Hepatocyte (in vitro differentiated cells): ENCODE measurements at places on chromosomes 11 and 22. TPM values are rescaled to one million over a fixed set of nuclear protein-coding genes. Genes with fewer than 3 reads are reported as not detected.

- H3K4me3 ChIP-seq: no peak overlapping the region
- no peak for DNase-seq
- H3K27ac ChIP-seq: no peak overlapping the region
- no peaks in the 10 kb centered on the region for H3K27me3 ChIP-seq
- H3K4me1 ChIP-seq: no peaks in the 10 kb centered on the region
- no peaks in the 10 kb centered on the region for H3K36me3 ChIP-seq
Observed at GRCh38 chr11:8567602-8568198, 26.3 kb downstream of the STK33 start.

The PIWIL4 gene
- polyA plus RNA-seq: 2.0 and 2.1 TPM in 2 replicates

- no peak for DNase-seq
- H3K36me3 ChIP-seq: no peaks in the 10 kb centered on the region
- no peaks in the 10 kb centered on the region for H3K27me3 ChIP-seq
- no peak overlapping the region for H3K27ac ChIP-seq
Observed at GRCh38 chr11:61460474-61460881, 30.6 kb downstream of the SDHAF2 start.

DNA sequence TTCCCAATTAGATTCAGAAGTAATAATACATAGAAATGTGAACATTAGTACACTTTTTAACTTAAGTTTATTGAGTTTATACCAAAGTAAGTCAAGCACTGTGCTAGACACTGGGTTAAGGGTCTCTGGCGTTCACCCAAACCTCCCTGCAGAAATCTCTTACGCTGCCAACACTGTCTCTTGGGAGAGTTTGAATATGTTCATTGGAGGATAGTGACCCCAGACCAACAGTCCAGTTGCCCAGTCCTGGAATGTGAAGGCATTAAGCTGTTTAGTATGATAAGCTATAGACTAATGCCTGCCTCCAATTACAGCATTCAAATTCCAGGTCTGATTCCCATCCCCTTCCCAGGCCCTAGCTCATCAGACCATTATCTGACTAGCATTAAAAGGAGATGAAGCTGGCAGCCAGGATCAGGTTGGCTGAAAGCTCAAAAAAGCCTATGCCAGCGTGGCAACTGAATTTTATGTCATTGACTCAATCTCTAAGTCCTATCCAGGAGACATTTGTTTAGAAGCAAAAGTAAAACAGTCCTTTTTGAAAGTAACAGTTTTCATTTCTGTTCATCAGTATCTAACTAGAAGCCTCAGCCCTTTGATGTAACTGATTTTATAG lies 77.8 kb downstream of the SFI1 start:
- H3K4me1 ChIP-seq: no peaks in the 10 kb centered on the region
- H3K27ac ChIP-seq: no peak overlapping the region
- H3K36me3 ChIP-seq: no peaks in the 10 kb centered on the region

- peaks cover 5% of the 10 kb centered on the region for H3K27me3 ChIP-seq
- DNase-seq: no peak
- no peak overlapping the region for H3K4me3 ChIP-seq
- no peaks in the 10 kb centered on the region for H3K4me1 ChIP-seq
Observed at GRCh38 chr22:27057717-27058116, 400.3 kb downstream of the MIAT start.

GRCh38 chr11:117706322-117706814 lies 90.6 kb downstream of the DSCAML1 start:
- no peak for DNase-seq
- H3K36me3 ChIP-seq: no peaks in the 10 kb centered on the region
- no peak overlapping the region for H3K27ac ChIP-seq
- peaks cover 41% of the 10 kb centered on the region for H3K27me3 ChIP-seq
- no peak overlapping the region for H3K4me3 ChIP-seq

The CAT gene
- not detected in 2 replicates for polyA plus RNA-seq
